T-helper 17 cell (primary cell): ENCODE measurements at places on chromosomes 2 and 18. TPM values are rescaled to one million over a fixed set of nuclear protein-coding genes. Genes with fewer than 3 reads are reported as not detected.

GRCh38 chr2:213189001-213189899 is 37.8 kb upstream of the IKZF2 start:
- no peaks in the 10 kb centered on the region for H3K4me1 ChIP-seq
- H3K27me3 ChIP-seq: peaks cover 7% of the 10 kb centered on the region
- no peak overlapping the region for H3K27ac ChIP-seq
- DNase-seq: no peak
- no peak overlapping the region for H3K4me3 ChIP-seq

ADAM17 gene
- 34.0 TPM for total RNA-seq

DNA sequence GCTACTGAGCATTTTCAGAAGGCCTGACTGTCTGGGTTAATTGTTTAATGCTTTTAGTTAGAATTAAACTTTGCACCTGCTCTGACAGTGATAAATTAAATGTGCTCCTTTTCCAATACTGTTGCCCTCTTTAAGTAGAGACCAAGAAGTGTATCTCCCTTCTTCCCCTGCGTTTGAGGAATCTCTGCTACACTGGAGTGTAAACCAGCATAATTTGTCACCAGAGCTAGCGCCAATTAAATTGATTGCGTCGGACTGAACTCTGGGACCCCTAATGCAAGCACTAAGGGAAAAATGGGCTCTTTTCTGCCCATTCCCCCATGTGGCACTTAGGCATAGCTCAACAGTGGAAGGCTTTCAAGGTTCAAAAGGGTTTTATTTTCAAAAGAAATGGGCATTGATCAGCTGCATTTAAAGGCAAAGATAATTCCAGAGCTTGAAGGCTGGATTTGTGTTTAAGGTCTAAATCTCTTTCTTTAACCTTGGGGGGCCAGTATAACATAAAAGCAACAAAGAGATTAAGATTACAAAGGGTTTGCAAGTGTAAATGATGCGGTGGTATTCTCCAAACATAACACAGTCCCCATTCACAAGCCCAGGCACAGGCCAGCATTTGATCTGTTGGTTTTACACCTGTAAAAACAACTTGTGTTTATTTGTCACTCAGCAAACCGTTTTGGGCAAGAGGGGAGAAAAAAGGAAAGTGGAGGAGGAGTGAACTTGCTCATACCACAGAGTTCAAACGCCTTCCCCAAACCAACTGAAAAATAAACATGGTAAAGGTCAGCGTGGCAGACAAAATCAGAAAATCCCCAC is 427.6 kb downstream of the BCL11A start:
- H3K27ac ChIP-seq: no peak overlapping the region
- no peaks in the 10 kb centered on the region for H3K36me3 ChIP-seq
- no peaks in the 10 kb centered on the region for H3K4me1 ChIP-seq
- H3K27me3 ChIP-seq: no peaks in the 10 kb centered on the region

ERICH2 gene
- total RNA-seq: not detected

DNA sequence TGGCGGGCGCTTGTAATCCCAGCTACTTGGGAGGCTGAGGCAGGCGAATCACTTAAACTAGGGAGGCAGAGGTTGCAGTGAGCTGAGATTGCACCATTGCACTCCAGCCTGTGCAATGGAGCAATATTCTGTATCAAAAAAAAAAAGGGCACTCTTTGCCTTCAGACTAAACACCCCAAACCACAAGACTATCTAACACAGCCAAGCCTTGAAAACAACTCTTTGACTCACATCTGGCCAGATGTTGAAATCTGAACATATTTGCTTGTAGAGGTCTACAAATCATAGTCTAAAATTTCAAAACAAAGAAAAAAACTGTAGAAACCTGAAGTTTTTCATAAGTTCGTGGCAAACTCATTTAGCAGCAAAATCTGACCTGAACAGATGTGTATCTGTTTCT is 94.9 kb downstream of the FAM161A start:
- no peak overlapping the region for H3K27ac ChIP-seq
- H3K4me1 ChIP-seq: peaks cover 6% of the 10 kb centered on the region
- peaks cover 6% of the 10 kb centered on the region for H3K36me3 ChIP-seq
- H3K4me3 ChIP-seq: no peak overlapping the region
- DNase-seq: no peak

GPR55 gene
- 3.8 TPM for total RNA-seq

SPATA3 gene
- total RNA-seq: not detected

LMAN1 gene
- 58.1 TPM for total RNA-seq

SMARCAL1 gene
- 14.0 TPM for total RNA-seq

DNA sequence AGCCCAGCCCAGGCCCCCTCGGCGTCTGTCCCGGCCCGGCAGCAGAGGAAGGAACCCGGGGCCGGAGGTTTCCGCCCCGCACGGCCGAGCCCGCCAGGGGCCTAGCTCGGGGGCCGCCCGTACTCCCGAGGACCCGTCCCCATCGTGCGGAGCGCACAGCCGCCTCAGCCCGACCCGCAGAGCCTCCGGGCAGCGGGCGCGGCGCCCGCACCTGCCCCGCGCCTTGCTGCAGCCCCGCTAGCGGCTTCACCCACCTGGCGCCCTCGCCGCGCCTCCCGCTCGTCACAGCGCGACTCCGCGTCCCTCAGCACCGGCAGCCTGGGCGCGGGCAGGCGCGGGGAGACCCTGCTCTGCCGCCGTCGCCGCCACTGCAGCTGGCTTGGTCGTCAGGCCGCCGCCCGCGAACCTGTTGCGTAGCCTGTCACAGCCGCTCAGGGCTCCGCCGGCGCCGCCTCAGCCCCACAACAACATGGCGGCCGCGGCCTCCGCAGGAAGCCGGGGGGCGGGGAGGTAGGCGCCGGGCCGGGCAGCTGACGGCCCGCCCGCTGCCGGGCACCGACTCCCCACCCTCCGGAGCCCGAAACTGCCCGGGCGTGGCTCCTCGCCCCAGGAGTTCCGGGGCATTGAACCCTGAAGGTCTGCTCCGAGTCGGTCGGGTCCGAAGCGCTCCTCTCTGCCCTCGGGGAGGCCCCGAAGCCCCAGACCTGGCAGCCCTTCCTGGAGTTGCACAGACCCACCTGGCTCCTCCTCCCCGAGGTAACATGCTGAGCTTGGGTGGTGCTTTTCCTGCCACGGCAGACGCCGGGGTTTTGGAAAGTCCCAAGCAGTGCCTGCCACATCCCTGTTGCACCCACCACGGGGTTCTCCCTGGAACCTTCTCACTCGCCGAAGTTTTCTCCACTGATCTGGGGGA is at the start of gene ITSN2:
Gene ITSN2 (minus strand): TSS at position 487 of the 913 bp plus-strand sequence. CDS start 32,454 bp downstream, outside the sequence.
- no peaks in the 10 kb centered on the region for H3K36me3 ChIP-seq
- peaks cover 22% of the 10 kb centered on the region for H3K4me1 ChIP-seq
- H3K4me3 ChIP-seq: peak within 1 kb of the TSS; percentile 91
- DNase-seq: peak; percentile 73
- H3K27ac ChIP-seq: peak within 1 kb of the TSS; percentile 96
- no peaks in the 10 kb centered on the region for H3K27me3 ChIP-seq

DNA sequence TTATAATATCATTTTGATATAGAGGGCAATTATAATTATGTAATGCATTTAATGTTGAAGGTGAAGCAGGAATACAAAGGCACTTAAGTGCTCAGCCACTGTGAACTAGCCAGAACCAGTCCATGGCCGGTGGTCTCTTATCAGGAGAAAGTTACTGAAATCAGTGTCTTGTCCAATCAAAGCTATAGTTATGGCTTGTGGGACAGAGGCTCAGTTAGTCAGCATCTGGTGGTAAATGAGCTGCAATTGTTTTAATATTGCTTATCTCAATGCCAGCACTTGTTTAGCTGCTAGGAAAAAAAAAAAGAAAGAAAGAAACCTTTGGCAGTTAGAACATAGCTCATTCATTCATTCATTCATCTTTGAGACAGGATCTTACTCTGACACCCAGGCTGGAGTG is 3.8 kb upstream of the ALS2 start:
- H3K4me3 ChIP-seq: no peak overlapping the region
- peaks cover 33% of the 10 kb centered on the region for H3K27me3 ChIP-seq
- no peak overlapping the region for H3K27ac ChIP-seq
- DNase-seq: no peak
- peaks cover 15% of the 10 kb centered on the region for H3K4me1 ChIP-seq

MAB21L4 gene
- total RNA-seq: not detected

PKDCC gene
- 0.87 TPM for total RNA-seq

GRCh38 chr18:77870199-77870598 is 620.6 kb downstream of the GALR1 start:
- H3K4me3 ChIP-seq: no peak overlapping the region
- no peak overlapping the region for H3K27ac ChIP-seq
- H3K36me3 ChIP-seq: no peaks in the 10 kb centered on the region
- peaks cover 26% of the 10 kb centered on the region for H3K27me3 ChIP-seq
- no peaks in the 10 kb centered on the region for H3K4me1 ChIP-seq

C2orf74 gene
- 3.9 TPM for total RNA-seq

HOXD1 gene
- not detected for total RNA-seq

HOXD10 gene
- not detected for total RNA-seq

CNOT9 gene
- 74.4 TPM for total RNA-seq

GRCh38 chr2:119384971-119385370 is 18.2 kb downstream of the DBI start:
- H3K27ac ChIP-seq: no peak overlapping the region
- H3K27me3 ChIP-seq: peaks cover 32% of the 10 kb centered on the region
- no peak overlapping the region for H3K4me3 ChIP-seq
- no peak for DNase-seq

- H3K27me3 ChIP-seq: peaks cover 66% of the 10 kb centered on the region
- no peaks in the 10 kb centered on the region for H3K4me1 ChIP-seq
- no peak for DNase-seq
Measured at GRCh38 chr2:20150806-20151571, 73.9 kb downstream of the SDC1 start.

- DNase-seq: no peak
- peaks cover 14% of the 10 kb centered on the region for H3K36me3 ChIP-seq
- peak overlapping the region; percentile 93 for H3K27ac ChIP-seq
- H3K4me3 ChIP-seq: no peak overlapping the region
- H3K4me1 ChIP-seq: peaks cover 42% of the 10 kb centered on the region
- H3K27me3 ChIP-seq: no peaks in the 10 kb centered on the region
Measured at GRCh38 chr2:101829429-101829828, 131.9 kb downstream of the MAP4K4 start.

- peaks cover 33% of the 10 kb centered on the region for H3K4me1 ChIP-seq
- DNase-seq: no peak
- H3K4me3 ChIP-seq: peak overlapping the region; percentile 77
- H3K27ac ChIP-seq: peak overlapping the region; percentile 90
- H3K36me3 ChIP-seq: no peaks in the 10 kb centered on the region
Measured at GRCh38 chr2:203914546-203915182, 21.9 kb upstream of the ICOS start.

DNA sequence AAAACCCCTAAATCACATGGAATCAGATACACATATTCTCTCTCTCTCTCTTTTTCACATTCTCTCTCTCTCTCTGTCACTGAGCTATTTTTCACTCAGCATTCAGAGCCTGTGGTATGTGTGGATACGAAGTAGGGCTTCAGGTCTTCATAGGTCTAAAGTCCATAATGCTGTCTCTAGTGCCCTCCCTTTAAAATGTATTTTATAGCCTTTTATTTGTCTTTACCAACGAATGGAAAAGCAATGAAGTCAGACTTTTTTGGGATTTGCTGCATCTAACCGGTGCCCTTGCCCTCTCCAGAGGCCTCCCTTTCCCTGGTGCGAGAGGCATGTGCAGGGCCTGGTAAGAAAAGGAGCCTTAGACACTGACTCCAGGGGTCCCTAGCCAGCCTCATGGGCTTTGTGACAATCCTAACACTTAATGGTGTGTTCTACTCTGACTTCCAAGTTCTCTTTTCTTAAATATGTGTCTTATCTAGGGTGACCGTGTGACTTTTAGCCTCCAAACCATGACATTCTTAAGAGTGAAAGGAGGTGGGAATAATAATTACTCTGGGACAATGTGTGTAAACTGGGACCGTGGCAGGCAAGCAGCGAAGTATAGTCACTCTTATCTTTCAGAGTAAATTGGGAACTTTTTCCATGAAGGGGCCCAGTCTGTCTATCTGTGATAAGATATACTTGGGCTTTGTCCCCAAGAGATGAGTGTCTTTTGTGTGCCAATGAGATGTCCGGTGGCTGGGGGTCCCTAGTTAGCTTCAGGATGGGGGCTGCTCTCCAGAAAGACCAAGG is 101.1 kb downstream of the B3GNT2 start:
- H3K27ac ChIP-seq: no peak overlapping the region
- no peak overlapping the region for H3K4me3 ChIP-seq
- H3K36me3 ChIP-seq: no peaks in the 10 kb centered on the region
- DNase-seq: no peak
- H3K4me1 ChIP-seq: no peaks in the 10 kb centered on the region

ADAM23 gene
- 16.4 TPM for total RNA-seq
